SJSA1 (cell line): ENCODE measurements at places on chromosomes 1 and 21. TPM values are rescaled to one million over a fixed set of nuclear protein-coding genes. Genes with fewer than 3 reads are reported as not detected.

Gene PTCH2
- total RNA-seq = 1.0 and 1.5 TPM in 2 replicates

DNA sequence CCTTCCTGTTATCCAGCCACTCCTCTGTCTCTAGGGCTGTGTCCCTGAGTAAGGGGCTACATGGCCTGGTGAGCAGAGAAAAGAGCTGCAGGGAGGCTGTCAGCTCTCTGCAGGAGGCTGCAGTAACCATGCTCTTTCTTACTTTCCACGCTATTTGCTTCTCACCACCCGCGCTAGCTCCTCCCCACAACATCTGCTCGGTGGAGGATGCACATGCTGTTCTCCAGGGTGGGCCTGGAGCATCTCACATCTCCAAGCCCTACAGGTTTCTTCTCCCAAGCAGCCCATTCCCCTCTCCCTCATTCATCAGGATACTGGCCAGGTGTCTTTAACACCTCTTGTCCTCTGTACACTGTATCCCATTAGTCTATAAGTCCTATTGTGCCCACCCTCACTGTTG, 103.8 kb downstream of the IER5 start:
- no peaks in the 10 kb centered on the region for H3K27me3 ChIP-seq
- no peak for DNase-seq
- H3K4me1 ChIP-seq = no peaks in the 10 kb centered on the region

Gene CD5L
- not detected in 2 replicates for total RNA-seq

GRCh38 chr1:6303397-6304012, 42.6 kb upstream of the GPR153 start:
- no peak overlapping the region for H3K4me3 ChIP-seq
- no peaks in the 10 kb centered on the region for H3K36me3 ChIP-seq
- no peak overlapping the region for H3K27ac ChIP-seq
- H3K4me1 ChIP-seq = no peaks in the 10 kb centered on the region
- H3K27me3 ChIP-seq = no peaks in the 10 kb centered on the region

Gene CHD1L
- total RNA-seq = 43.4 and 52.5 TPM in 2 replicates

Gene CHI3L1
- not detected in 2 replicates for total RNA-seq

DNA sequence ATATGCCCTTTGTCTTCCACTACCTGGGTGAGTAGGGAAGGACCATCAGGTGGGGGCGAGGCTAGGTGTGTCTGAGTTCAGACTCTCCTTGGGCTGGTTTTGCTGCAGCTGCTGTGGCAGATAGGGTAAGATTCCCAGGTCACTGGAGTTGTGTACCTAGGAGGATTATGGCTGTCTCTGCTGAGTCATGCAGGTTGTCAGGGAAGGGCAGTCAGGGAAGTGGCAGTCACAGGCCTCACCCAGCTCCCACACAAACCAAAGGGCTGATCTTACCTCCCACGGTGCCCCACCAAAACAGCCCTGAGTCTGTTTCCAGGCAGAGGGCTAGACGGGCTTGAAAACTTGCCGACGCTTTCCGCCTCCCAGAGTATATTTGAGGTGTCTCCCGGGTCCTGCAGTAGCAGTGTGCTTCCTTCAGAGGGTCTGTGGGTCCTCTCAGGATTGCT, 201.6 kb upstream of the PLXNA2 start:
- peaks cover 8% of the 10 kb centered on the region for H3K4me1 ChIP-seq
- H3K27ac ChIP-seq = no peak overlapping the region
- no peaks in the 10 kb centered on the region for H3K36me3 ChIP-seq
- H3K27me3 ChIP-seq = no peaks in the 10 kb centered on the region
- no peak for DNase-seq
- H3K4me3 ChIP-seq = no peak overlapping the region

DNA sequence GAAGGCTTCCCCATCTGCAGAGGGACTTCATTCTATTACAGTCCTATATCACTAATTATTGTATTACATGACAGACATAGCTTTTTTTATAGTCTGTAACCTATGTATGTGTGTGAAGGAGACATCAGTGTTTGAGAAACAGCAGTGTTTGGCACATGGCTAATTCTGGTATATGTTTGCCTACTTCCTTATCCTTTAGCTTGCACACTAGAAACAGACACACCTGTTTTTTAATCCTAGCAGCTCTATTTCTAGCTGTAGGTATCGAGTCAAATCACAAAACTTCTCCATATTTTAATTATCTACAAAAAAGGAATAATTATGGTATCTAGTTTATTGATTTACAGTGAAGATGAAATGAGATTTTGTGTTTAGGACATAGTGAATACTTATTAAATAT, 129.4 kb upstream of the CACYBP start:
- H3K4me1 ChIP-seq = no peaks in the 10 kb centered on the region
- no peaks in the 10 kb centered on the region for H3K27me3 ChIP-seq
- H3K4me3 ChIP-seq = no peak overlapping the region
- no peaks in the 10 kb centered on the region for H3K36me3 ChIP-seq

DNA sequence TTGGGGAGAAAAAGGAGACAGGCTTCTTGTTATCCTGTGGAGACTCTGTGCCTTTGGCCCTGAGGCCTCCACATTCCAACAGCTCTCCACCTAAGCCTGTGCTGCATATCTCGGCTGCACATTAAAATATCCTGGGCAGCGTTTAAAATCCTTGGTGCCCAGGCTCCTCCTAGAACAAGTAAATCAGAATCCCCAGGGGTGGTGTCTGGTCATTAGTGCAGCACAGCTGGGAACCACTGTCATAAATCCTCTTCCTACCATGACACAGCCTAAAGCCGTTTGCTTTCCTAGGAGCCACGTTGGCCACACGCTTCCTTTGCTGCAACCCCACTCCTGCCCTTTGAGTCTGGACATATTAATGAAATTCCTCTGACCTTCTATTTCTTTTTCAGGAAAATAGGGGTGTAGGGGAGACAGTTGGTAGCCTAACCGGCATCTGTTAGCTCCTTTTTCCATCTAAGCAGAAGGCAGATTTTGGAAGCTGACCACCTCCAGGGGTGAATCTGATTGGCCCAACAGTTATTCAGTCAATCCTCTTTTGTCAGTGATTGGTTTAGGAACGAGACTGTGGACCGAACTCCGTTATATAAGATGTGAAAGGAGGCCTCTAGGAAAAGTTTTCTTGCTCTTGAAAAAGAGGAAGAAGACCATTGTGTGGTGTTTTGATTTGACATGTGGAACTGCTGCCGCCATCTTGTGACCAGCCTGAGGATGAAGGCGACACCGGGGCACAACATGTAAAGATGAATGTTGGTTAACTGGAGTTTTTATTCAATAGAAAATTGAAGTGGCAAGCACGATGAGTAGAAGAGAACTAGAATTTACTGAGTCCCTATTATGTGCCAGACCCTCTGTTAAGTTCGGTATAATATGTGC, 41.9 kb downstream of the JUN start:
- no peak overlapping the region for H3K4me3 ChIP-seq
- H3K27ac ChIP-seq = no peak overlapping the region
- no peaks in the 10 kb centered on the region for H3K36me3 ChIP-seq
- H3K27me3 ChIP-seq = no peaks in the 10 kb centered on the region
- peaks cover 16% of the 10 kb centered on the region for H3K4me1 ChIP-seq

GRCh38 chr21:45857761-45858160, 123.8 kb upstream of the COL6A1 start:
- no peak for DNase-seq
- peaks cover 12% of the 10 kb centered on the region for H3K36me3 ChIP-seq
- no peak overlapping the region for H3K27ac ChIP-seq
- H3K4me1 ChIP-seq = no peaks in the 10 kb centered on the region; the same call in 1 of the 2 replicates
- no peaks in the 10 kb centered on the region for H3K27me3 ChIP-seq

- peaks cover 46% of the 10 kb centered on the region for H3K4me1 ChIP-seq
- DNase-seq = no peak
- no peaks in the 10 kb centered on the region for H3K27me3 ChIP-seq
- no peak overlapping the region for H3K27ac ChIP-seq
Measured at GRCh38 chr1:227773558-227773957, 38.3 kb downstream of the SNAP47 start.

DNA sequence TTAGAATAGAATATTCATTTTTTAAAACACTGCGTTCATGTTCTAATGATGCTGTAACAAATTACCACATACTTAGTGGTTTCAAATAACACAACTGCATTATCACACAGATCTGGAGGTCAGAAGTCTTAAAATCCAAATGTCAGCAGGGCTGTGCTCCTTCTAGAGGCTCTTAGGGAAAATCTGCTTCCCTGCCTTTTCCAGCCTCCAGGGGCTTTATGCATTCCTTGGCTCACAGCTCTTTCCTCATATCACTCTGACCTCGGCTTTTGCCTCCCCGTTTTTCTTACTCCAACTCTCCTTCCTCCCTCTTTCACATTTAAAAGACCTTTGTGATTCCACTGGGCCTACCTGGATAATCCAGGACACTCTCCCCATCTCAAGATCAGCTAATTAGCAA, 18.6 kb upstream of the FMN2 start:
- H3K27ac ChIP-seq = no peak overlapping the region
- no peak for DNase-seq
- no peaks in the 10 kb centered on the region for H3K36me3 ChIP-seq
- 0 out of 2 replicates have a peak, but pooled peaks cover 3% of the 10 kb centered on the region for H3K27me3 ChIP-seq
- H3K4me1 ChIP-seq = no peaks in the 10 kb centered on the region

- H3K4me3 ChIP-seq = no peak overlapping the region
- no peaks in the 10 kb centered on the region for H3K36me3 ChIP-seq
- H3K27me3 ChIP-seq = no peaks in the 10 kb centered on the region
- no peak for DNase-seq
Measured at GRCh38 chr1:14672005-14672404, 73.5 kb downstream of the KAZN start.

Gene PEAR1
- total RNA-seq = 0.53 and 1.0 TPM in 2 replicates

DNA sequence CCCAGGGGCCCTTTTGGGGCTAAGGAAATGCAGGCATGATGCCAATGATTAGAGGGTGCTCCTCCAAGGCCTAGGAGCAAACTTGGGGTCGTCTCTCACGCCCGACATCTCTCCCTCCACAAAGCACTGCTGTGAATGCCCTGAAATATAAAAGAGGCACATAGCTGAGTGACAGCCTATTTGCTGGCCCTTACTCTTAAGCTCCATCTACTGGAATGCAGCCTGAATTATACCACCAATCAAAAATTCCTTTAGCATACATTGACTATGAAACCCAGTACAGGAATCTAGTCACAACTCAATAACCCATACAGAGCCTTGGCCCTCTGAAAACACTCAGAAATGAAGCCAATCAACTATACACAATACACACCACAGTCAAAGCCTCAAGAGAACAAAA, 105.5 kb downstream of the LRIG2 start:
- no peaks in the 10 kb centered on the region for H3K36me3 ChIP-seq
- H3K27ac ChIP-seq = no peak overlapping the region
- no peak for DNase-seq
- H3K4me3 ChIP-seq = no peak overlapping the region
- peaks cover 11% of the 10 kb centered on the region for H3K27me3 ChIP-seq
- H3K4me1 ChIP-seq = no peaks in the 10 kb centered on the region

DNA sequence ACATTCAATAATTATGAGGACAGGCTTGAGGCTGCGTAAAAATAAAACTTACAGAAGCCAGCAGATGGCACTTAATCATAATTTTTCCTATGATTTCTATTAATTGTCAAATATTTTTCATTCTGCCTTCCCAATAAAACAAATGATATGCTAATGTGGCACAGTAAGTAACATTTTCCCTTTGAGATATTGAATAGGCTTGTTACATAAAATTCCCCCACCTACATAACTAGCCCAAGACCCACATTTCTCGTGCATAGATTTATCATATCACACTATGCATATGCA, 55.4 kb upstream of the PTGFRN start:
- H3K4me1 ChIP-seq = no peaks in the 10 kb centered on the region
- H3K36me3 ChIP-seq = no peaks in the 10 kb centered on the region
- H3K27me3 ChIP-seq = no peaks in the 10 kb centered on the region
- DNase-seq = no peak
- no peak overlapping the region for H3K27ac ChIP-seq

Gene NCAM2
- total RNA-seq = not detected in 2 replicates

DNA sequence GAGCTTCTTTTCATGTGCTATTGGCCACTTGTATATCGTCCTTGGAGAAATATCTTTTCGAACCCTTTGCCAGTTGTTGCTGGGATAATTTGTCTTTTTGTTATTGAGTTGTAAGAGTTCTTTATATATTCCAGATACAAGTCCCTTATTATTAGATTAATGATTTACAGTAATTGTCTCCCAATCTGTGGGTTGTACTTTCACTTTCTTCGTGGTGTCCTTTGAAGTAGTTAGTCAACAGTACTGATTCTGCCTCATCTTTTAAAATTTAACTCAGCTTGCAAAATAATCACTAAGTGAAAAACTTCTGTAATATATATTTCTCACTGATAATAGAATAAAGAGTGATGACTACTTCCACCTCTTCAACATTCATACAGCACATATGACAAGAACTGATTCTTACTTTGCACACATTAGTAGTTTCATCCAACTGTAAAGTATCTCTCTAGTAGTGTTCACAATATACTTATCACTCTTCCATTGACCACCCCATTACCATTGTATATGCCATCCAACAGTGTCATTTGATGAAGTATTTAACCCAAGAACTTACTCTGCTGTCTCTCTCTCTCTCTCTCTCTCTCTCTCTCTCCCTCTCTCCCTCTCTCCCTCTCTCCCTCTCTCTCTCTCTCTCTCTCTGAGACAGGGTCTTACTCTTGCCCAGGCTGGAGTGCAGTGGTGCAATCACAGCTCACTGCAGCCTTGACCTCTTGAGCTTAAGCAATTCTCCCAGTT, 104.2 kb upstream of the DMRTA2 start:
- no peak for DNase-seq
- peaks cover 15% of the 10 kb centered on the region for H3K4me1 ChIP-seq
- H3K36me3 ChIP-seq = peaks cover 11% of the 10 kb centered on the region; the same call in 1 of the 2 replicates
- H3K27me3 ChIP-seq = no peaks in the 10 kb centered on the region
- H3K27ac ChIP-seq = no peak overlapping the region

Gene CELA2B
- total RNA-seq = not detected in 2 replicates

DNA sequence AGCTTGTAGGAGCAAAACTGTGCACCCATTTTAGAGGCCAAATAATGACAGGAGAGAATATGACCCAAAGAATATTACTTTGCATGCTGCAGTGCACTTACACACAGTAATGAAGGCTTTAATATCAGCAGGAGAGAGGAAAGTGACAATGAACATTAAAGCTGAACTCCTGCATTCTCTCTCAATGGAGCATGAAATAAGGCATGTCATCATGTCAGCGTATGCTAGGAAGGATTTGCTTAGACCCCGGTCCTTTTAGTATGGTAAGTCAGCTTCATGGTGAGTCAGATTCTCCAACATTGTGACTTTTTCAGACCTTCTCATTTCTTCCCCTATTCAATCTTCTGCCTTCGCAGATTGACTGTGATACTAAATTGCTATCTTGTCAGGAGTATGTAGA, 210.7 kb upstream of the TMPRSS15 start:
- no peak overlapping the region for H3K27ac ChIP-seq
- no peaks in the 10 kb centered on the region for H3K4me1 ChIP-seq
- no peak for DNase-seq
- no peaks in the 10 kb centered on the region for H3K36me3 ChIP-seq
- no peak overlapping the region for H3K4me3 ChIP-seq

Gene PPIAL4G
- not detected in 2 replicates for total RNA-seq

DNA sequence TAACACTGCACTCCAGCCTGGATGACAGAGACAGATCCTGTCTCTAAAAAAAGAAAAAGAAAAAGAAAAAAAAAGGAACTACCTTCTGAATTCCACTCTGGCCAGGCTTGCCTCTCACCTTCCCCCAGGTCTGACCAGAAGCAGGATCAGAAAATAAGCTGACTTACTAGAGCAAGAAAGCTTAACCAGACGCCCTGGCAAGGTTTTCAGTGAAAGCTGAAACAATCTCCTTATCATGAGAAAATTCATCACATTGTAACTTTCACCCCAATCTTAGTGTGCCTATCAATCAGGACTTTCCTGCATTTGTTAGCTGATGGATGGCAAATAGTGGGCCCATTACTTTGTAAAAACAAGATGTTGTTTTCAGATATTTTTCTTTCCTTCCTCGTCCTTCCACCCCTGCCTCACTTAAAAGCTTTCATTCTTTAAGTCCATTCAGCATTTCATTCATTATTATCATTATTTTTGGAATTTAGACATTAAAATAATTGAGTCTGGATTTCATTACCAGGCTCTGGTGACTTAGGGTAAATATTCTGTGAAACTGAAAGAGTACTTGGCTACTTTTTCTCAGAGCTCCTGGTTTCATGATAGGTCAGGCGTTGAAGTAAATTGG, 96.5 kb upstream of the CD34 start:
- DNase-seq = no peak
- no peaks in the 10 kb centered on the region for H3K27me3 ChIP-seq
- H3K4me1 ChIP-seq = peaks cover 27% of the 10 kb centered on the region
- no peaks in the 10 kb centered on the region for H3K36me3 ChIP-seq
